ENCODE measurements at places on chromosomes 7 and 10.

GRCh38 chr10:71187600-71187999 is 24.8 kb upstream of the UNC5B start:
- no peak for DNase-seq

DNA sequence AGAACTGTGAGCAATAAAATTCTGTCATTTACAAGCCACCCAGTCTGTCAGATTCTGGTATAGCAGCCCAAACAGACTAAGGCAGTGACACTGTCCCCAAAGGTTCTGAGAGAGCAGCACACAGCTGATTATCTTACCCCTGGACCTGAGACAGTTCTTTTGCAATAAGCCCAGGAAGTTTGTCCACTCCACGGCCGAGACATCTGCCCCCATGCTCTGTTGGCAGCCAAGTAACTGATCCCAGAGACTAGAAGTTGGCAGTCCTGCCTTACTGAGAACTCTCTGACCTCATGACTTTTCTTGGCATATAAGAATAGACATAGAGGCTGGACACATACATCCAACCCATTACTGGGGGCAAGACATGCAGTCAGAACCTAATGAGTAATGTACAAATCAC is 243.0 kb upstream of the GRB10 start:
- no peak for DNase-seq

DNA sequence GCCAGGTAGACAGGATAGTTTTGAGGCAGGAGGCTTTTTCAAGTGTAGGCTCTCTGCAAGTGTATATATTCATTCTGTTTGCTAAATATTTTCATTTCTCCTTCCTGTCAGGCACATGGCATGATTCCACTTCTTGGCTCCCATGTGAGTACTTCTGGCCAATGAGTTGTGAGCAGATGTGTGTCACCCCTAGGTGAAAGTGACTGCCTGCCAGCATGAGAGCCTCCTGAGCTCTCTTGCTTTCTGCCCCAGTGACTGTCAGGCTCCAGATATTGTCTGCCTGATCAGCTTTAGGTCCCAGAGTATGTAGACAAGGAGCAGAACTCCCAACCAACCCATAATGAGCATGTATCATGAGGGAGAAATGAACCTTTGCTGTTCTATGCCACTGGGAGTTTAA is 257.6 kb upstream of the NPY start:
- no peak for DNase-seq

DNA sequence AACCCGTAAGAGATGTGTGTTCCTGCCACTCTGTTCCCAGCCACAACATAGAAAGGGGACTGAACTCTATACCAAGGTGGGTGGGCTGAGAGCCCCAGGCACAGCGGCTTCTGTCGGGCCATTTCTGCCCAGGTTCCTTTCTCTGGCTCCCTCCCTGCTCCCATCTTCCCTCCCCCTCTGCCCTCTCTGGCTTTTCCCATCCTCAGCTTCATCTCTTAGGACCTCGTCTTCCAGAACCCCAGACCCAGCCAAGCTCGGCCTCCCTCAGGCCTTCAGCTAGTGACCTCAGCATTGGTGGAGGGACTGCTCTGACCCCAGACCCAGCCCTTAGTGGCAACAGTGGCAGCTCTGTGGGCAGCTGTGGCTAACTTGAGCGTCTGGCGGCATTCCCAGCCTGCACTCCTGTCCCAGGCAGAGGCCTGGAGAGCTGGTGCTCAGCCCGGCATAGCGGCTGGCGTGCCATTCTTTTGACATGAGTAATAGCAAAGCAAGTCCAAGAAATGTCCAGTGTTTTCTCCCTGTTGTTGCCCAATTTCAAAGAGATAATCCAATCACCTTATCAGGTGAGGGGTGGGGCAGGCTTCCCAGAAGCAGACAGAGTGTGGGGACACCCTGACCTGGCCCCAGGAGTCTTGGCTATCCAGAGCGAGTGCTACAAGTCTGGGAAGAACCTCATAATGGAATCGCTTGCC is 15.9 kb downstream of the PTPRE start:
- no peak for DNase-seq

GRCh38 chr7:105250239-105250638 is 138.5 kb downstream of the SRPK2 start:
- no peak for DNase-seq

DNA sequence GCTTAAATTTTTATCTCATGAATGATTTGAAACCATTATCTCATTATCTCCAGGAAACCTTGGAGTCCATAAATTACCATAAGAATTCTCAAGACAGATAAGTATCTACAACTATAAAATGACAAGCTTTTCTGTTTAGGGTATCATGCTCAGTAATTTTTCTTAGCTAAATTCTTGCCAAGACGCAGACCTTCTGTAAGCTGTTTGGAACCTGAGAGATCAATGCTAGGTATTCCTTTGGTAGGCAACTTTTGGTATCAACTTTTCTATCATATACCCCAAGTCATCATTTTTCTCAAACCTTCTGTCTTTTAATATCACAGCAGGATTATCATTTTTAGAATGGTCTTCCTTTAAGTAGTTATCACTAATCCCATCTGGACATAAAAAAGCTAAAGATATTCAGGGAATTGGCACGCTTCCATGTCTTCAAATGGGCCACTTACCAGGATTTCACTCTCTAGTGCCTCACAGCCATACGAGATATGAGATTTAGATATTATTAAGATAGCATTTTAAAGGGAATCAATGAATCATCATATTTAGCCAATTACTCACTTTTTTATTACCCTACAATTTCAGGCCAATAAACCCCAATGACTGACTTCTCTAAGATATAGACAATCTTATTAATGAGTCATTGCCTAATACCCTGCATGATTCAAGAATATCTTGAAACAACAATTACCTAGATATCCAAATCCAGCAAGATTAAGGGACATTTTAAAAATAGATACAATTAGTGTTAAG is 544.1 kb downstream of the HTR7 start:
- no peak for DNase-seq

DNA sequence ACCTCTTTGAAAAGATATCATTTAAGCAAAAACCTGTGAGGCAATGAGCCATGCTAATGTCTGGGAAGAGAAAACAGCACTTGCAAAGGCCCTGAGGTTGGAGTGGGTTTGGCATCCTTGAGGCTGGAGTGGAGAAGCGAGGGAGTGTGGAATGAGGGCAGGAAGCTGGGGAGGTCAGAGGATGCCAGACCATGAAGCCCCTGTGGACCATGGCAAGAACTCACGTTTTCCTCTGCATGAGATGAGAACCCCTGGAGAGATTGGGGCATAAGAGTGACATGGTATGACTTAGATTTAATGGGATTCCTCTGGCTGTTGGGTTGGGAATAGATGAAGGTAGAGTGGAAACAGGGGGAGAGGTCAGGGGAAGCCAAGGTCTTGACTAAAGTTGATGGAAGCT is 49.4 kb downstream of the GPR26 start:
- no peak for DNase-seq

- no peak for DNase-seq
Observed at GRCh38 chr7:139294951-139295575, 46.1 kb upstream of the FMC1 start.

GRCh38 chr10:37704566-37704965 is 152.8 kb downstream of the ZNF248 start:
- no peak for DNase-seq

DNA sequence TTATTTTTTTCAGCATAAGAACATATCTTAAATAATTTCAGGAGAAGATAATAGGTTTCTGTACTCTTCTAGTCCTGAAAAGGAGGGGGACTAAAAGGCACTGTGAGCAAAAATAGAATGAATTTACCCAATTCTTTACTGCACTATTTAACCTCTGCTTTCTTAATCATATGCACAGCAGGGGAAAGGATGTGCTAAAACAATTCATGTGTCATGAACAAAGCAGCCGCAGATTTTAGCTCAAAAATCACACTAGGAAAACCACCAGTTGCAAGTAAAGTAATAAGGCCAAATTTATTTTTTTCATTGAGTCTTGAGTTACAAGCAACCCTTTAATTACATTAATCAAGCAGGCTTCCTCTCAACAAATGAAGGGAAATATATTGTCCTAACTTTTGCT is 80.1 kb downstream of the CABCOCO1 start:
- DNase-seq: no peak

GRCh38 chr7:8418629-8419245 is 14.7 kb upstream of the NXPH1 start:
- DNase-seq: no peak
